ENCODE measurements at places on chromosomes 7 and 10. TPM values are rescaled to one million over a fixed set of nuclear protein-coding genes. Genes with fewer than 3 reads are reported as not detected.

LBX1 gene
- not detected for total RNA-seq

HTR7 gene
- total RNA-seq: 0.59 TPM

ADIRF gene
- 13.2 TPM for total RNA-seq

TBX20 gene
- total RNA-seq: 53.6 TPM

CNTNAP2 gene
- total RNA-seq: 0.31 TPM

FLNC gene
- 94.0 TPM for total RNA-seq

PCLO gene
- not detected for total RNA-seq

BRAF gene
- 16.4 TPM for total RNA-seq

EPDR1 gene
- 14.9 TPM for total RNA-seq

ZNF727 gene
- total RNA-seq: 0.20 TPM

FAM25G gene
- total RNA-seq: not detected

TMEM130 gene
- total RNA-seq: 8.4 TPM

PRSS1 gene
- not detected for total RNA-seq

TUBB8 gene
- not detected for total RNA-seq

NUP42 gene
- total RNA-seq: 15.7 TPM

TDRD1 gene
- 1.7 TPM for total RNA-seq

PLCE1 gene
- 4.9 TPM for total RNA-seq

GPR15LG gene
- not detected for total RNA-seq

ATOH7 gene
- total RNA-seq: not detected

SLC29A4 gene
- 1.6 TPM for total RNA-seq

PRKG1 gene
- total RNA-seq: 13.7 TPM

SUGCT gene
- 4.3 TPM for total RNA-seq

HOXA13 gene
- not detected for total RNA-seq

RAPGEF5 gene
- 1.9 TPM for total RNA-seq

BTRC gene
- total RNA-seq: 14.1 TPM

BRI3 gene
- 61.9 TPM for total RNA-seq

H2BK1 gene
- not detected for total RNA-seq

CHAT gene
- not detected for total RNA-seq

CFAP43 gene
- 0.15 TPM for total RNA-seq

PTCD1 gene
- total RNA-seq: 6.7 TPM

KCNK18 gene
- total RNA-seq: not detected

SLC18A3 gene
- total RNA-seq: not detected

OGA gene
- total RNA-seq: 50.9 TPM

TAS2R41 gene
- not detected for total RNA-seq

C10orf143 gene
- total RNA-seq: 3.2 TPM

PIP gene
- total RNA-seq: not detected

GPR37 gene
- total RNA-seq: 0.10 TPM

ELN gene
- total RNA-seq: 20.8 TPM

WNT8B gene
- not detected for total RNA-seq

ZNF800 gene
- total RNA-seq: 19.7 TPM

PIK3AP1 gene
- not detected for total RNA-seq

ZPBP gene
- not detected for total RNA-seq
